Airway epithelial cell (primary cell): ENCODE measurements at places on chromosomes 3 and 15. TPM values are rescaled to one million over a fixed set of nuclear protein-coding genes. Genes with fewer than 3 reads are reported as not detected.

The CSK gene
- 22.9 and 41.9 TPM in 2 replicates for total RNA-seq

The TTLL13 gene
- total RNA-seq = not detected in 2 replicates

The RTP3 gene
- total RNA-seq = not detected in 2 replicates

The SLC22A13 gene
- total RNA-seq = 0.07 TPM in 1 of 2 replicates, not detected in the other

The NPAP1 gene
- not detected in 2 replicates for total RNA-seq

The SPESP1 gene
- 4.7 and 5.0 TPM in 2 replicates for total RNA-seq

The ACTC1 gene
- total RNA-seq = not detected in 2 replicates

The TBL1XR1 gene
- total RNA-seq = 78.7 and 91.8 TPM in 2 replicates

The STRIT1 gene
- total RNA-seq = not detected in 2 replicates

The GP9 gene
- total RNA-seq = not detected in 2 replicates

The PDE12 gene
- 21.5 and 22.8 TPM in 2 replicates for total RNA-seq

The TM4SF1 gene
- total RNA-seq = 147 and 251 TPM in 2 replicates

The THUMPD3 gene
- 24.2 and 31.7 TPM in 2 replicates for total RNA-seq

The FSIP1 gene
- total RNA-seq = 0.42 TPM in 1 of 2 replicates, not detected in the other

The CPA3 gene
- total RNA-seq = not detected in 2 replicates

The P3H2 gene
- 5.3 and 5.4 TPM in 2 replicates for total RNA-seq

The DGKG gene
- under 0.01 TPM in 1 of 2 replicates, not detected in the other for total RNA-seq

The PP2D1 gene
- not detected in 2 replicates for total RNA-seq

The GOLGA6L4 gene
- total RNA-seq = 0.42 and 0.46 TPM in 2 replicates

The TUSC7 gene
- total RNA-seq = not detected in 2 replicates

The RYR3 gene
- under 0.01 TPM in 1 of 2 replicates, not detected in the other for total RNA-seq

The ATP13A5 gene
- total RNA-seq = 0.09 and 0.49 TPM in 2 replicates

The LSAMP gene
- total RNA-seq = 0.14 TPM in 1 of 2 replicates, not detected in the other

The TGM4 gene
- total RNA-seq = 0.33 and 0.35 TPM in 2 replicates

The WDR93 gene
- total RNA-seq = not detected in 2 replicates

The ATP2B2 gene
- not detected in 2 replicates for total RNA-seq

The IGF2BP2 gene
- total RNA-seq = 39.8 and 63.1 TPM in 2 replicates

The PCOLCE2 gene
- 0.19 and 0.56 TPM in 2 replicates for total RNA-seq

The ACSBG1 gene
- total RNA-seq = not detected in 2 replicates

The SRGAP3 gene
- 16.1 and 18.8 TPM in 2 replicates for total RNA-seq
